ENCODE measurements at places on chromosomes 11 and 22.

GRCh38 chr11:83166193-83166866 lies 9.4 kb downstream of the PCF11 start:
- no peak for DNase-seq

DNA sequence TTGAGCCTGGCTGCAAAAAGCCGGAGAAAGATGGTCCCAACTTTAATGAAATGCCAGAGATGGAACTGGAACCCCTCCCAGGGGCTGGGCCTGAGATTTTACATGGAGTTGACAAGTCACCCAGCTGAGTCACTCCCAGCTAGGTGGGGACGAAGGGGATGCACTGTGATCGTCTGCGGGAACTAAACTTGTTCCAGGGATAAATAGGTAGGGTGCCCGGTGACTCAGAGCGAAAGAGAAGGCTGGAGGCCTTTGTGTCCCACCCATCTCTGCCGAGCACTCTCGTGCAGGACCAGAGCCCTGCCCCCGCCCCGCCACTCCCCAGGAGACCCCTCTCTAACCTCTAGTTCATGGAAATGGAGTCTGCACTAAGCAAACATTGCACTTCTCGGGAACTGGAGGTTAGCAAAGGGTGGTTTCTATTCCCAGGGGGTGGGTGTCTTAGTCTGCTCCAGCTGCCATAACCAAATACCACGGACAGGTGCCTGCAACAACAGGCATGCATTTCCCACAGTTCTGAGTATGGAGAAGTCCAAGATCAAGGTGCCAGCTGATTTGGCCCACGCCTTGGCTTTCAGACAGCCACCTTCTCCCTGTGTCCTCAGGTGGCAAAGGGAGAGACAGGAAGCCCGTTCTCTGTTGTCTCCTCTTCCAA lies 60.7 kb upstream of the FADD start:
- no peak for DNase-seq

DNA sequence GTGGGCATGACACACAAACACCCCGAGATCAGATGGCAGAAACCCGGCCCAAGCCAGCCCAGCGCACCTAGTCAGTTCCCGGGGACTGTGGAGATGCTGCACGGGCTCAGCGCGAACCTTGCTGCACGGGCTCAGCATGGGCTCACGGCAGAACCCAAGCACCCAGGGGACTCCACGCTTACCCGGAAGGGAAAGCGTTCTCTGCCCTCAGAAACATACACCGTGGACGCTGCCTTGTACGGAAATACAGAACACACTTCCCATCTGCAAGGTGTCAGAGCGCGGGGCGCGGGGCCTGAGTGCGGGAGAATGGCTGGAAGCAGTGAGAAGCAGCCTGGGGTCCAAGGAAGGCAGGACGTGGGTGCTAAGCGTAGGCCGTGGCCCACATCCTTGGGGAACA lies 319.9 kb downstream of the NTM start:
- no peak for DNase-seq

- DNase-seq: no peak
Measured at GRCh38 chr11:47448566-47449427, at the start of gene RAPSN. RAPSN (minus strand) TSS chr11:47449136; CDS start chr11:47448964, 172 bp downstream.

DNA sequence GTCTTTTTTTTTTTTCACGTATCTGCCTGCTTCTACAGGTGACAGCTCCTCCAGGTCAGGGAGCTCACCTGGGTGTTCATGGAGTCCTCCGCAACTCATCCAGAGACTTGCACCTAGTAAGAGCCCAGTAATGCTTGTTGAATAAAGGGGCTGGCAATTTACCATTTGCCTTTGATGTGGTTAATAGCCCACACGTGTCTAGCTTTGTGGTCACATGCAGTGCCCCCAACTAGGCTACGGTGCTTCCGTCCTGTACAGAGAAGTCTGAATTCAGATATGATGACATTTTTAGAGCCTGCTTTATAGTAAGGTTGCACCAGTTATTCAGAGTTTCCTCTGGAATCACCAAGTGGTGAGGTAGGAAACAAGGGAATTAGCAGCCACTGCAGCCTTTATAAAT lies 199.4 kb upstream of the MTMR2 start:
- DNase-seq: no peak

GRCh38 chr11:48087974-48088681 lies 107.8 kb downstream of the PTPRJ start:
- no peak for DNase-seq

DNA sequence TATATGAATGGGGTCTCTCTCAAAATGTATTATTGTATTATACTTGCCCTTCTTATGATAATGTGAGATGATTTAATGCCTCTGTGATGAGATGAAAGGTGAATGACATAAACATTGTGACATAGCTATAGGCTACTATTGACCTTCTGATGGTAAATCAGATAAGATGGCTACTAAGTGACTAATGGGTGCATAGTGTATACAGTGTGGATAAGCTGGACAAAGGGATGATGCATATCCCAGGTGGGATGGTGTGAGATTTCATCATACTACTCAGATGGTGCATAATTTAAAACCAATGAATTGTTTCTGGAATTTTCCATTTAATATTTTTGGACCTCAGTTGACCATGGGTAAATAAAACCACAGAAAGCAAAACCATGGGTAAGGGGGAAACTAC lies 243.5 kb downstream of the SBF2 start:
- DNase-seq: no peak

DNA sequence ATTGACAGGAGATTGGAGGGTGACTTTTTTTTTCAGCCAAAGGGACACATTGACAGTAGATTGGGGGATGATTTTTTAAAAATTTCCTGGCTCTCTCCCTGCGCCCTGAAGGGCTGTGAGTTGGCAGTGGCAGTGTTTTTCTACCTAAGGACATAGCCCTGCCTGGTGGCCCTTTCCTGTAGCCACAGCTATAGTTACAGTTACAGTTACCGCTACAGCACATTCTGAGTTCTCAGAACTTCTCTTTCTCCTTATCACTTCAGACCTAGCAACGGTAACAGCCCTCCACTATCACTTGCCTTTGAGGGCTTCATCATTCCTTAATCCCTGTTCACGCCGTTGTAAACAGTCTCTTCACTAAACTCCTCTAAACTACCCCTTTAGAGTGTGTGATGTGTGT lies 684 bp downstream of the MRGPRX2 start:
- no peak for DNase-seq

GRCh38 chr11:64712430-64713015 lies 10.5 kb downstream of the NRXN2 start:
- DNase-seq: no peak
